ENCODE measurements at places on chromosomes 7 and 10.

- no peak for DNase-seq
Measured at GRCh38 chr7:51772190-51772589, 455.6 kb upstream of the COBL start.

GRCh38 chr10:15223174-15223573 is 54.7 kb upstream of the NMT2 start:
- DNase-seq: no peak

DNA sequence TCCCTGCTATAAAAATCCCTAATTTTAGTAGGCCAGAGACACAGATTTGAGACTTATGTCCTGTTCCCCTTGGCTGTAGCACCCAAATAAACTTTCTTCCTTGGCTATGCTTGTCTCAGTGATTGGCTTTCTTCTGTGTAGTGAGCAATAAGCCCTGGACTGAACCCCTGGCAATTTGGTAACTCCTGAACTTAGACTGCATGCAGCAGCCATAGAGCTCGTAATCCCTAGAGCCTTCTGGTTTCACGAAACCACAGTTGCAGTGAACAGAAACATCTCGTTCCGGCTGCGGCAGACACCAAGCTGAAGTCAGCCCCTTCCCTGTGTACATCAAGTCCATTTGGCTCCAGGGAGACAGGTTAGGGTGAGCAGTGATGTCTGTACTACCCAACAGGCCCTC is 172.2 kb downstream of the LYZL1 start:
- DNase-seq: no peak

DNA sequence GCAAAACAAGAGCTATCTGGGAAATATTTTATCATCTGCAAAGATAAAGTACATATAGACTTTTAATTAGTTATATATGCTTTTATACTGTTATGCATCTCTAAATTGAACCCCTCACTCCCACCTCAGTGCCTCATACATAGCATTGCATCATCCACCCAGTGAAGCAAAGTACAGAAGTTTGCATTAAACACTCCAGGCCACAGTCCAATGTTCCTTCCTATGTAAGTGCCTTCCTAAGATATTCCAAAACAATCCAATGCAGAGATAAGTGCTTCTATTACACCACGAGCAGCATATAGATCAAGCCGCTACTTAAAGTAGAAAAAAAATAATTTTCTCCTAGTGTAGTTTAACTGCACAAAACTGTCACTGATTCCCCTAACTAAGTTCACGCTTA is 3.4 kb downstream of the CPXM2 start:
- no peak for DNase-seq

GRCh38 chr10:67603086-67603485 is 92.9 kb downstream of the CTNNA3 start:
- no peak for DNase-seq

DNA sequence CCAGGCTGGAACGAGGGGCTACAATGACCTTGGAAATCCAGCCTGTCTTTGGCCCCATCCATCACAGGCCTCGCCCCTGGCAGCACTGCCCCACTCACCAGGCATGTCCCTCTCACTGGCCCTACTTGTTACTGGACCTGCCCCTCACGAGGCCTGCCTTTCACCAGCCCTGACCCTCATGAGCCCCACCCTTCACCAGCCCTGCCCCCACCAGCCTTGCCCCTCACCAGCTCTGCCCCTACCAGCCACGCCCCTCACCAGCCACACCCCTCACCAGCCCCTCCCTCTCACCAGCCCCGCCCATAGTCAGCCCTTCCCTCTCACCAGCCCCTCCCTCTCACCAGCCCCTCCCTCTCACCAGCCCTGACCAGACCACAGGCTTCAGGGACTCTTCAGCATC is 57.8 kb downstream of the COL26A1 start:
- DNase-seq: no peak

DNA sequence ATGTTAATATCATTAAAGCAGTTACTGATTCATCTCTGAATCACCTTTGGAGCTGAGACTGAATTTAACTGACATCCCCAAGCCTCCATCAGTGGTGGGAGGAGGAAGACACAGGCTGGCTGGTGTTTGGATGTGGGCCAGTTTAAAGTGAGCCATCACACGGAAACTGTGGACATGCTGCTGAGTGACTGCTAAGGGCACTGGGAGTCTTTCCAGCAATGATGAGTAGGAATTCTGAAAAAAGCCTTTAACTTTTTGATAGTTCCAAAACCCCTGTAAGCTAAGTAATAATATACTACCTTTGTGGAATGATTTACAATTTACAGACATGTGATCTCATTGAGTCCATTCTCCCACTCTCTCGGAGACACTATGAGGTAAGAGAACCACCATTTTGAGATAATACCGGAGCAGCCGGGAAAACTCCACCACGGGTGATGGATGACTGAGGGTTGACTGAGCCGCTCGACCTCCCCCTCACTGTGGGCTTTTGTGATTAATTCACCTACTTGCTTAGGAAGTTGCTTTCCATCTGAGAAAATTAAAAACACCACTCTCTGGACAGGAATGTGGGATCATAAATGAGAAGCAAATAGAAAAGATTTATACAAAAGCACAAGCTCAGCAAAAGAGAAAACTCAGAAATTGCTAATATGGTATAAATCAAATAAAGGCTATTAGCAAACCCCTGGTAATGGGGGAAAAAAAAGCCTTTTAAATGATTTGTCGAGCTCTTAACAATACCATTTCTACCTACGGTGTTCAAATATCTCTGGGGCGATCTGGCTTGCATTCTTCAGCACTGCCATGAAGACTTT is 194.8 kb downstream of the FANK1 start:
- peak; percentile 9 for DNase-seq

DNA sequence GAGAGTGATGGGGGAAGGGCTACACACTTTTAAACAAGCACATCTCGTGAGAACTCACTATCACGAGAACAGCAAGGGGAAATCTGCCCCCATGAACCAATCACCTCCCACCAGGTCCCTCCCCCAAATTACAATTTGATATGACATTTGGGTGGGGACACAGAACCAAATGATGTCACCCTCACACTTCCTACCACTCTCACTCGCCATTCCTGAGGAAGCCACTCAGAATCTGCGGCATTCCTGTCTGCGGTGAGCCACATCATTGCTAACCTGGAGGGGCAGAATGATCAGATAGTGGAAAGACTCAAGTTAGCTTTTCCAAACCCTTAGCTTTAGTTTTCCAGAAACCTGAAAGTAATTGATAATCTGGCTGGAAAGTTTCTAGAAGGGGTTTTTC is 66.9 kb downstream of the MYO3A start:
- DNase-seq: no peak

DNA sequence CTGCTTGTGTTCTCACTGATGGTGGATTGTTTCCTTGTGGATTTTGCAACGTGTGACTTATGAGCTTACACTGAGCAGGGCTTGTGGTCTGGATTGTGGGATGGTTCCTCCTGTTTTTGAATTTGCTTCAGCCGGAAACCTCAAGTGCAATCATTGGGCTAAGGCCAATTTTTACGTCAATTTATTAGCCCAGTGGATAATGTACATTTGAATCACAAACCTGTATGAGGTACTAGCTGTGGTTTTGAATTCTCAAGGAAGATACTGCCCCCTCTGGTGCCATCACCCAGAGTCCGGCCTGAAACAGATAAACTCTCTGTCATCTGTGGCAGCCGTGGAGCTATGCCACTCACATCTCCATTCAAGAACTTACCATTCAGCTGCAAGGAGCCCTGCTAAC is 7.3 kb upstream of the ZNF777 start:
- DNase-seq: no peak

GRCh38 chr7:40720416-40720815 is 585.6 kb downstream of the SUGCT start:
- no peak for DNase-seq

GRCh38 chr7:77202481-77202976 is 2.9 kb upstream of the FGL2 start:
- no peak for DNase-seq

GRCh38 chr10:12638103-12638502 is 288.8 kb downstream of the CAMK1D start:
- DNase-seq: peak; percentile 33

- DNase-seq: no peak
Measured at GRCh38 chr10:123860209-123860608, 31.4 kb downstream of the CPXM2 start.

Data from LoVo (cell line).